ENCODE measurements at places on chromosomes 3 and 15. TPM values are rescaled to one million over a fixed set of nuclear protein-coding genes. Genes with fewer than 3 reads are reported as not detected.

The MESP2 gene
- total RNA-seq = not detected

The GOLGA6D gene
- not detected for total RNA-seq

The CCDC9B gene
- 0.24 TPM for total RNA-seq

The TLR9 gene
- not detected for total RNA-seq

Measured in activated T-helper 1 cell treated with anti-CD3 and anti-CD28 coated beads, Interleukin-12 subunit alpha, Interleukin-12 subunit beta, Interleukin-2, Interleukin-4 antibody, amounts not matched to agents 30 ng/mL and 10 ng/mL and 1 ng/mL, durations not matched to agents 14 hours and 24 hours and 36 hours (primary cell).